AG04450 (cell line): ENCODE measurements at places on chromosomes 11 and 22. TPM values are rescaled to one million over a fixed set of nuclear protein-coding genes. Genes with fewer than 3 reads are reported as not detected.

LRRC74B gene
- polyA plus RNA-seq, result not detected in 2 replicates

SORL1 gene
- 5.4 and 5.5 TPM in 2 replicates for polyA plus RNA-seq

BRSK2 gene
- polyA plus RNA-seq, result 0.11 and 0.12 TPM in 2 replicates

SLC17A6 gene
- polyA plus RNA-seq, result not detected in 2 replicates

ANGPTL5 gene
- polyA plus RNA-seq, result not detected in 2 replicates

SLC22A8 gene
- not detected in 2 replicates for polyA plus RNA-seq

SHISAL1 gene
- polyA plus RNA-seq, result 2.3 and 2.4 TPM in 2 replicates

OR52N4 gene
- not detected in 2 replicates for polyA plus RNA-seq

PEX16 gene
- 16.0 and 18.8 TPM in 2 replicates for polyA plus RNA-seq

DNAJB7 gene
- not detected in 2 replicates for polyA plus RNA-seq

- no peak for DNase-seq
Observed at GRCh38 chr11:8009856-8010255, 22.7 kb downstream of the EIF3F start.

- no peak for DNase-seq
Observed at GRCh38 chr22:22817468-22818201, 70.0 kb upstream of the IGLL5 start.

- DNase-seq, result no peak
Observed at GRCh38 chr22:43465291-43466015, 53.6 kb downstream of the MPPED1 start.

DNA sequence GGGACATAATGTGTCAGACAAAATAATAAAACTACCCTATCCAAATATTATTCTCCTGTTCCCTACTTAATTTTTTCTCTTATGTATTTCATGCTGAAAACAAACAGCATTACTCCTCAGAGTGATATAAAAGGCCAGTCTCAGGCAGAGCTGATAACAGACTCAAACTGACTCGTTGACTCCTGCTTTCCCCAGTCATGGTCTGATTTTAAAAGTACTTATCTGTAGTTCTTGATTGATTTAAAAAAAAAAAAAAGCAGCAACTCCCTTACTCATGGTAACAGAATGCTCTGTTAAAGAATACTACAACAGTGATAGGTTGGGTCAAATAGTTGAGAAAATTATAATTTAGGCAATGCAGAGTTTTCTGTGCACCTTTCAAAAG is 90.3 kb upstream of the BARX2 start:
- DNase-seq, result no peak

DNA sequence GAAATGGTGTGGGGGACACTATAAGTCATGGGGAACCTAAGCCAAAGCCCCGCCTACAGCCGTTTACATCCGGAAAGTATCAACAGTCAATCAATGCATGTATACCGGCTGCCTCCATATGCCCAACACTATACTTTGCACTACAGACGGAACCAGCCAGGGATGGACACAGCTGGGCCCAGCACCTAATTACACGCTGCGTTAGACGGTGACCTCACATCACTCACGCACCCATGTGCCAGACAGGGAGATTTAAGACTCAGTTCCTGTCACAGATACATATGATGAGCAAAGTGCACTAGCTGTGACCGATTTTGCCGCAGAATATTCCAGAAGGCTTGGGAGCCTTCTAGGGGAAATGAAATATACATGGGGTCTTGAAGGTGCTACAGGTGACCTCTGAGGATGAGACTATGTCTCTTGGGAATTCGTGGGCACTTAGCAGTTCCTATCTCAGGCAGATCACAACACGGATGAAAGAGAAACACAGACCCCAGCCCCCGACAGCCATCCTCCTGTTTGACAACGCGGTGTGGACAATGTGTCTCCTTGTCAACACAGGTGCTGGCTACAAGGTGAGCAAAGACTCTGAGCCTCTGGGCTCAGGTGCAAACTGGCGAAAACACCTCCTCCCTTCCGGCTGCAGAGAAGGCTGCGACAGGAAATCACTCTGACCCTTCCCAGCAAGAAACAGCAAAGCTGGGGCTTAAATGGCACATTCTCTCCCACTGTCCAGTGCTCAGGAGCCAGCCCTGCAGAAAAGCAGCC is 8.0 kb downstream of the AHNAK start:
- no peak for DNase-seq

GRCh38 chr11:130180491-130180890 is 20.9 kb downstream of the ST14 start:
- no peak for DNase-seq

DNA sequence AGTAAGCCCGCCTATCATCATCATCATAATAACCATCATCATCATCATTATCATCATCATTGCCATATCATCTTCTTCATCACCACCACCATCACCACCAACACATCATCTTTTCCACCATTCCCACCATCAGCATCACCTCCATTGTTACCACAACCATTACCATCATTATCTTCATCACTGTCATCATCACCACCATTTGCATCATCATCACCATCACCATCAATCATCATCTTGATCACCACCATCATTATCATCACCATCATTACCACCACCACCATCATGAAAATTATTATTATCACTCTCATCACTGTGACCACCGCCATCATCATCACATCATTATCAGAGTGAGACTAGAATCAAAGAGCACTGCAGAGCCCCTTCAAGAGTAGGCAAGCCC is 199.4 kb upstream of the SEZ6L start:
- DNase-seq, result no peak

DNA sequence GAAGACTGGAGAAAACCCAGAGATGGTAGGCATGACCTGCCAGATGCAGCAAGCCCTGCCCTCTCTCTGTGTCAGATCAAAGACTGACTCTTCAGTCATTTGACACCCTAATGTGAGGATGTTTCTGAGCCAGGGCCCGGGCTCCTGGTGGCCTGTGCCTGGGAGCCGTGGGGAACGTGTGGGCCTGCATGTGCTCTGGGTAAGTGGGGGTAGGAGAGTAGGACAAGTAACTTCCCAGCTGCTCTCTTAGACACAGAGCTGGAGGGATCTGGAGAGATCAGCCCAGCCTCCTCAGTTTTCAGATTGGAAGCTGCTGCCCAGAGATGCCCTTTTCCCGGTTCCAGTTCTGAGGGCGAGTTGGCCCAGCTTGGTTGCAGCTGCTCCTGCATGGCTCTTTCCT is 110.8 kb downstream of the TEAD1 start:
- DNase-seq, result no peak

DNA sequence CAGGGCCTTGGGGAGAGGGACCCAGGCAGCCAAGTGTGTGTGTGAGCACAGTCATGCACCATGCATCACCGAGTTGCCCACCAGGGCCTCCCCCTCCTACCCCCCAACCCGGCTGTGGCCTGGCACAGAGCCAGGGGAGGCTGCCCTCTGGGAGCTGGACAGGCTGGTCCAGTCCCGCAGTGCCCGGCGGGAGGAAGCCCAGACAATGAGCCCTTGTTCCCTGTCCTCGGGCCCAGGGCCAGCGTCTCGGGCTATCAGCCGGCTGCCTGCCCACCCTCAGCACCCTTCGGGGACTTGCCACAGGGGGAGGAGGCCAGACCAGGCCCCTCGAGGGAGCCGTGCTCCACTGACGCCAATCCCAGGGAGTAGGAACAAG is 4.5 kb downstream of the LRRC75B start:
- no peak for DNase-seq

DNA sequence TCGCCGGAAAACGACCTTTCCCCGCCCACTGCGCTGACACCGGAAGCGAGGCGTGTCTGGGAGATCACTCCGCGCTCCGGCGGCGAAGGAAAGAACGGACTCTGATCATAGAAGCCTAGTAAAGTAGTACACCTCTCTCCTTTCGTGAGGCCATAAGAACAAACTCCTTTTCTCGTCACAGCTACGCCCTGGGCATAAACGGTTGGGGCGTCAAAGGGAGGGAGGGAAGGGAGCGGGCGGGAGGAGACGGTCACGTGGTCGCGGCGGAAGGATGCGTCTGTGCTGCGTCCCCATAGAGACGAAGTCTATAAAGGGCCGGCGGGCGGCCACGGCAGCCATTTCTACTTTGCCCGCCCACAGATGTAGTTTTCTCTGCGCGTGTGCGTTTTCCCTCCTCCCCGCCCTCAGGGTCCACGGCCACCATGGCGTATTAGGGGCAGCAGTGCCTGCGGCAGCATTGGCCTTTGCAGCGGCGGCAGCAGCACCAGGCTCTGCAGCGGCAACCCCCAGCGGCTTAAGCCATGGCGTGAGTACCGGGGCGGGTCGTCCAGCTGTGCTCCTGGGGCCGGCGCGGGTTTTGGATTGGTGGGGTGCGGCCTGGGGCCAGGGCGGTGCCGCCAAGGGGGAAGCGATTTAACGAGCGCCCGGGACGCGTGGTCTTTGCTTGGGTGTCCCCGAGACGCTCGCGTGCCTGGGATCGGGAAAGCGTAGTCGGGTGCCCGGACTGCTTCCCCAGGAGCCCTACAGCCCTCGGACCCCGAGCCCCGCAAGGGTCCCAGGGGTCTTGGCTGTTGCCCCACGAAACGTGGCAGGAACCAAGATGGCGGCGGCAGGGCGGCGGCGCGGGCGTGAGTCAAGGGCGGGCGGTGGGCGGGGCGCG is at the start of gene ATF4:
Gene ATF4, plus strand, starts transcription at position 337 of the 880 bp plus-strand sequence. CDS start 884 bp downstream, outside the sequence.
- DNase-seq, result peak; percentile 99

DNA sequence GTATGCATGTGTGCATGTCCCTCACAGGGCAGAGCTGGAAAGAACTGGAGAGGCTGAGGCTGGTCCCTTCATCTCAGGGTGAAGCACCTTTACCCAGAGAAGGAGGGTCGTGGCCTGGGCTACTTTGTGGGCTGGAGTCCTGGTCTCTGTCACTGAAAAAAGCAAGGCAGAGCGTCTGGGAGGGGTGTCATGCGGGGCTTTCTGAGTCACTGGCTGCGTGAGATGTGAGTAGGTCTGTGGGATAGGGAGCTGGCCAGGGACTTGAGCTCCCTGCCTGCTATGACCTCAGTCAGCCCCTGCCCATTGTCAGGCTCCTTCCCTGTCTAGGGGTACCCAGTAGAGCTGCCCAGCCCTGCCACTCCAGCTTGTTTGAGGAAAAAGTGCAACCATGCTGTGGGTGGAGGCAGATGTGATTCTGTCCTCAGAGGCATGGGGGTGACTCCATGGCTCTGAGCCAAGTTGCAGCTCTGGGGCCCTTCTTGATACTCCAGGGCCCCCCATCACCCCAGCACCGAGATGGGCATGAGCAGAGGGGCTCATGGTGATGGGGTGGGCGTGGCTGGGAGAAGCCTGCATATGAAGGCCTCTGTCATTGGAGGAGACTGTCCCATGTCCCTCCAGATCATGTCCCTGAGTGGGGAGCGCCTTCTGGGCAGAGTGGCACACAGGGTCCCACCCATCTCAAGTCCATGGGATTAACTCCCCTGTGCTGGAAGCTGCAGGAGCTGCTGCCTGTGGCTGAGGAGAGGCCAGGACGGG is 27.8 kb downstream of the KCNQ1 start:
- DNase-seq, result no peak

- DNase-seq, result no peak
Observed at GRCh38 chr11:111680486-111681175, 78.4 kb downstream of the SIK2 start.

DNA sequence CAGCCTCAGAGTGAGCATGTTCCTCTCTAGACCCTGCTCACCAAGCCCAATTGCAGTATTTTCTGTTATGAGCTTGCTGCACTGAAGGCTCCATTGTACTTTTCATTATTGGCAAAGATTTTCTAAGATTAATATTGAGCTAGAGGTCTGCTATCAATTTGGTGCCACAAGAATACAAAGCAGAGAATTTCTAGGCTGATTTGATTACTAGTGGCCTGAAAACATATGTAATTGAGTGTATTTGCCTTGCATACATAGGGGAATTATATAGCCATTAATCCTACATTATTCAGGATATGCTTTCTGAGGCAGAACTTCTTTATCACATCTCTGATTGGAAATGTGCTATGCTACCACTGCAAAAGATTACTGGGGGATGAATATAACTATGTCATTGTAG is 322.9 kb upstream of the ZC3H12C start:
- DNase-seq, result no peak

- no peak for DNase-seq
Observed at GRCh38 chr22:29827091-29827490, 11.0 kb downstream of the ASCC2 start.
